ENCODE measurements at places on chromosomes 3 and 15.

- H3K27me3 ChIP-seq: no peaks in the 10 kb centered on the region
- H3K4me1 ChIP-seq: no peaks in the 10 kb centered on the region
- no peak overlapping the region for H3K4me3 ChIP-seq
- H3K27ac ChIP-seq: no peak overlapping the region
- DNase-seq: no peak
- H3K36me3 ChIP-seq: no peaks in the 10 kb centered on the region
Measured at GRCh38 chr3:152610622-152611021, 224.3 kb upstream of the P2RY1 start.

DNA sequence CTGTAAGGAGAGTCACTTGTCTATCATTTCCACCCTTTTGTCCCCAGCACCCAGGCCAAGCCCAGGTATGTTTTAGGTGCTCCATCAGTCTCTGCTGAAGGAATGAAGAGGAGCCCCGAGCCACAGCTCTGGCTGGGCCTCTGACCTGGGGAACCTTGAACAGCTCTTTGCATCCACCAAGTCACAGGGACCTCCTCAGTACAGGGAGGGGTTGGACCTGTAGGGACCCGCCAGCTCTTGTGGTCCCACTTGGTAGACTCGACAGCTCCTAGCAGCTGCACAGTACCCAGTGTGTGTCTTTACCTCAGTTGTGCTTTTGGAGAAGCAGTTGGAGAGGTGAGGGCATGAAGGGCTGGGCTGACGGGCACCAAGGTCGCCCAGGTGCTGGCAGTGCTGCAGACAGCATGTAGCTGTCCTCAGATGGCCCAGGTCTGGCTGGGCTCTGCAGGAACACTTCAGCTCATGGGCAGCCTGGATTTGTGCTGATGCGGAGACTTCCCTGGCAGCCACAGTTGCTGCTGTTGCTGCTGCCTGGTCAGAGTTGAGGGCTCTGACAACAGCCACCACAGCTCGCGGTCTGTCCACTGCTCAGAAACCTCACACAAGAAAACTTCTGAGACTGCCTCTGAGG, 123.6 kb downstream of the CACNA1D start:
- no peaks in the 10 kb centered on the region for H3K27me3 ChIP-seq
- no peak for DNase-seq
- H3K36me3 ChIP-seq: no peaks in the 10 kb centered on the region
- H3K4me3 ChIP-seq: no peak overlapping the region

DNA sequence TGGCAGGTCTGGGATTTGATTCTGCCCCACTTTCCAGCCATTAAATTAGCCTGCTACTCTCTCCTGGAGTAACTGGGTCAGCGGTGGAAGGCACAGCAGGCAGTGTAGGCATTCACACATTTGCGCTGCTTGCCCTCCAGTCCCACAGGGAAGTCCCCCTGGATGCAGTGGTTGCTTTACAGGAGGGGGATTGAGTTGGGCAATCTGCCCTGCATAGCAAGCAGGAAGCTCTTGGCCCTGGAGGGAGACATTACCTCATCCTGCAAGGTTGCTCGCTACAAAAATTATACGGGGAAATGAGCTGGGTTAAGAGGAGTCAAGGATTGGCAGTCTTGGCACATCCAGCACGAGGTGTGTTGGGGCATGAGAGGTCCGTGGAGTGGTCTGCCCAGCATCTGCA, 14.8 kb downstream of the MCM2 start:
- no peaks in the 10 kb centered on the region for H3K4me1 ChIP-seq
- H3K27me3 ChIP-seq: no peaks in the 10 kb centered on the region
- H3K27ac ChIP-seq: no peak overlapping the region
- no peak overlapping the region for H3K4me3 ChIP-seq

DNA sequence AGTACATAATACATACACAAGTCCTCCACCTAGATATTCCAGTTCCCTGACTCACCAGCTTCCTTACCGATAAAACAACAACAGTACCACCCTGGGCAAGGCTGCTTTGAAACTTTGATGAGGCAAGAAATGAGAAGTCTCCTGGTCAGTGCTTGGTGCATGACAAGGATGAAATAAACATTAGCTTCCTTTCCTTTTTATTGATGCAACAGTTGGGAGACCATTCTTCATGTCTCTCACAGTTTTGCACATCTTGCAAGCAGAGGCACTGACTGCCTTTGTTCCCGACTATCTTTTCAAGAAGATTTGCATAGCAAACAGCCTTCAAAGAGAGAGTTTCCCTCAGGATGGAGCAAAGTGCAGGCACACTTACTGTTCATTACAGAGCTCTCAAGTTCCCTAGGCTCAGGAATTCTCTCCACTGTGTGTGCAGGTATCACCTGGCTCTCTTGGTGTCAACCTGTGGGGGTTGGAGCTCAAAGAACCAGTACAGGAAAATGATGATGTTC, 65.2 kb downstream of the MYLK start:
- no peak for DNase-seq
- H3K36me3 ChIP-seq: no peaks in the 10 kb centered on the region
- no peak overlapping the region for H3K27ac ChIP-seq
- no peaks in the 10 kb centered on the region for H3K27me3 ChIP-seq

DNA sequence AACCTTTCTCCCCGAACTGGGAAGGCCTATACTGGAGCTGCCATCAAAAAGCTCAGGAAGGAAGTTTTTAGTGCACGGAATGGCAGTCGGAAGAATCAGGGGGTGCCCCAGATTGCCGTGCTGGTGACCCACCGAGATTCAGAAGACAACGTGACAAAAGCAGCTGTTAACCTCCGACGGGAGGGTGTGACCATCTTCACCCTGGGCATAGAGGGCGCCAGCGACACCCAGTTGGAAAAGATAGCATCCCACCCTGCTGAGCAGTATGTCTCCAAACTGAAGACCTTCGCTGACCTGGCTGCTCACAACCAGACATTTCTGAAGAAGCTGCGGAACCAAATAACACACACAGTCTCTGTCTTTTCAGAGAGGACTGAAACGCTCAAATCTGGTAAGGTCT, 48.2 kb downstream of the COL6A6 start:
- DNase-seq: no peak
- H3K4me3 ChIP-seq: no peak overlapping the region
- no peaks in the 10 kb centered on the region for H3K36me3 ChIP-seq
- H3K27ac ChIP-seq: no peak overlapping the region

- no peak for DNase-seq
- no peaks in the 10 kb centered on the region for H3K36me3 ChIP-seq
- H3K27me3 ChIP-seq: no peaks in the 10 kb centered on the region
- no peak overlapping the region for H3K4me3 ChIP-seq
- no peak overlapping the region for H3K27ac ChIP-seq
Measured at GRCh38 chr3:99023590-99024192, 122.2 kb upstream of the DCBLD2 start.
